ENCODE measurements at places on chromosomes 16 and 17.

- DNase-seq, result no peak
Measured at GRCh38 chr17:11383157-11383556, 142.1 kb downstream of the SHISA6 start.

- peak; percentile 45 for DNase-seq
Measured at GRCh38 chr16:30698816-30699614, at the start of gene SRCAP. SRCAP (plus strand) TSS chr16:30699171; CDS start chr16:30700825, 1,654 bp downstream.

DNA sequence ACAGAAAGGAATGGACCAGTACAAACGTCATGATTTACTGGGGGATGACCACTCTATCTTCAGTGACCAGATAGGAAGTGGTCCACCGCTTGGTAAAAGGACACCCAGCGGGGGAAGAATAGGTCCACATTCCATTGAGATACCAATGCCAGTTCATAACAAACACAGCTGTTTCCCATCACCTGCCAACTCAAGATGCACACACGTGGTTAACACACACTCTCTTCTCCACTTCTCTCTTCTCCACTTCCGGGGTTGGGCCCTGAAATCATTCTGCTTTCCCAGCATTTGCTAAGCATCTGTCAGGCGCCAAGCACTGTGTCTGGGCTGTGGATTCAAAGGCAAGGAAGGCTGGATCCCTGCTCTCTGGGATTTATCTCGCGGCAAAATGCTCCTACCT, 175.5 kb downstream of the SLC39A11 start:
- no peak for DNase-seq

GRCh38 chr16:3112058-3112880, at the start of gene ZNF205:
ZNF205 (plus strand) TSS chr16:3112586; CDS start chr16:3113431, 845 bp downstream.
- no peak for DNase-seq
